ENCODE measurements at places on chromosomes 4 and X. TPM values are rescaled to one million over a fixed set of nuclear protein-coding genes. Genes with fewer than 3 reads are reported as not detected.
A peak's percentile ranks its signal among the peaks of the same experiment; 100 is the strongest.

DNA sequence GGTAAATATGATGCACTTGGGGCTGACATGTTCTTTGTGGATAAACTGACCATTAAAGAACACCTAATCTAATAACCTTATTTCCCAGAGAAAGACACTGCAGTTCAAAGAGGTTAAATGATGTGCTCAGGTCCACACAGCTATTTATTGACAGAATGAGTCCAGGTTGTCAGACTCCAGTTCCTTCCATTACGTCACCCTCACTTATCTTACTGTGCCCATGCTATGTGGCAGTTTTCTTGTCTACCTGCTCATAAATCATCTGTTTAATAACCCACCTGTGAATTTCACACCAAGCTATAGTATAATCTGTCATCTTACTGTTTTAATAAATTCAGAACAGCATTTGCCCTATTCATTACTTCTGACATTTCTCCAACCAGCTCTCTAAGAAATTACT lies 36.7 kb downstream of the QRFPR start:
- DNase-seq: no peak

- DNase-seq: no peak
Measured at GRCh38 chr4:169103966-169104412, 93.9 kb upstream of the CBR4 start.

GRCh38 chrX:48083212-48083611 lies 11.8 kb upstream of the ZNF630 start:
- DNase-seq: no peak

GRCh38 chr4:57077550-57078343 lies 32.4 kb downstream of the IGFBP7 start:
- no peak for DNase-seq

DNA sequence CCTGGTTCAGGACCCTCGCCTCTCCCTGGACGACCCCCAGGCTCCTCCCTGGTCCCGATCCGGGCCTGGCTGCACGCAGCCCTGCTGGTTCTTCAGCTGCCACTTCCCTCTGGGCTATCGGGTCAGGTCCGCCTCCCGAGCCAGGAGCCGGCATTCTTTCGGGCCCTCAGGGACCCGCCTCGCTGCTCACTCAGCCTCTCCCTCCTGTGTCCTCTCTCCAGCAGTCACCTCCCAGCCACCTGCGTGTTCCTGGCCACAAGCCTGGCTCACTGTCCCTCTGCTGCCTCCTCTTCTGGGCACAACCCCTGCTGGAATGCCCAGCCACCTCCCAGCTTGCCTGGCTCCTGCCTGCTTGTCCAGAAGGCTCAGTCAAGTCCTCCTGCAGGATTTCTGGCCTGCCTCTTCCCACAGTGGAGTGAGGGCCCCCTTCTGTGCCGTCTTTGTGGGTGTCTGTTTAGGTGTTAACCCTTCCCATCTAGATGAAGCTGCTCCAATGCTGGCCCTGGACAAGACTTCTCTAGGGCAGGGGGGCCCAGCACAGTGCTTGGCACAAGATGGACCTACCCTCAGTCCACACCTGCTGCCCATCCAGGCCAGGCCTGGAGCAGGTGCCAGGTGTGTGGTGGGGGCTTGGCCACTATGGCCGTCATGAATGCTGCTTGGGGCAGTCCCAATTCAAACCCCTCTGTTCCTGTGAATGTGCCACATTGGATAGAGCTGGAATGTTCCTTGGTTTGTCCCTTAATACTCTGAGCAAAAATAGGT lies 2.2 kb downstream of the WFS1 start:
- DNase-seq: peak; percentile 87

GRCh38 chr4:14415146-14415545 lies 587.1 kb upstream of the CPEB2 start:
- no peak for DNase-seq

GRCh38 chr4:71261001-71261400 lies 77.8 kb upstream of the SLC4A4 start:
- DNase-seq: no peak

GRCh38 chr4:165006456-165006855 lies 25.3 kb upstream of the TRIM60 start:
- DNase-seq: no peak

- DNase-seq: no peak
Measured at GRCh38 chrX:101931136-101931487, 715 bp downstream of the ZMAT1 start.

- no peak for DNase-seq
Measured at GRCh38 chr4:179583221-179583620, 2141.0 kb upstream of the AGA start.

DNA sequence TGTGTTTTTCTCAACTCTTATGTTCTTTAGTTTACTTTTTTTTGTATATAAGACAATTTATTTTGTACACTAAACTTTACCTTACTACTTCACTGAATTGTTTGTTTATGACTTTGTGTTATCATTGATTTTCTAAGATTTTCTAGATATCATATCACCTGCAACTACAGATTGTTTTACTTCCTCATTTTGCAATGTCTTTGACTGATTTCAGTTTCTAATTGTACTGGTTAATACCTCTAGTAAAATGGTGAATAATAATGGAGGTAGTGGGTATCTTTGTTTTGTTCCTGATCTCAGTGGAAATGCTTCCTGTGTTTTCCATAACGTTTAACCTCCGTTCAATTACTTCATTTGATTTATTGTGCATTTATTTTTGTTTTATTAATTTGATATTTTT lies 490.2 kb downstream of the TLL1 start:
- DNase-seq: no peak

- DNase-seq: no peak
Measured at GRCh38 chr4:24836661-24837242, 41.4 kb downstream of the SOD3 start.

DNA sequence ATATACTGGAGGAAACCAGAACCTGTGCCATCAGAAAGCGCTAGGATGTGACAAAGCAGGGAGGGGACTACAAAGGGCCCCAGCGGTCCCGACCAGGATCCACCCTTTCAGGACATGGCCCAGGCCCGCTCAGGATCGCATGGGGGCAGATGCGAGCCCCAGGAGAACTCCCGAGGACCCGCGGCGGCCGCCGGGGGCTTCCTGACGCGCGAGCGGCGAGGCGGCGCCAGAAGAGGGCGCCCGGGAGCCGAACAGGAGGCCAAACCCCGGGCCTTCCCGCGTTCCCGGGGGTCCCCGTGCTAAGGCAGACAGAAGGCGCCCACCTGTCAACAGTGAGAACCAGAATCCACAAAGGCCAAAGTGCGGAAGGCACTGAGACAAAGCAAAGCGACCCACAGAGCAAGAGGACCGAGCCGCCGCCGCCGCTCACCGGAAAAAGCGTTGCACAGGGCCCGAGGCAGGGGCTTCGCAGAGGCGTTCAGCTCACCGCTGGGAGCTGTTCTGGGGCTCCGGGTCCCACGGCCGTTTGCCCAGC lies 7.3 kb upstream of the OPN1LW start:
- peak; percentile 72 for DNase-seq

- DNase-seq: no peak
Measured at GRCh38 chr4:168152837-168153500, 60.6 kb downstream of the ANXA10 start.

GRCh38 chr4:5683566-5683965 lies 24.8 kb downstream of the EVC2 start:
- DNase-seq: no peak

- DNase-seq: no peak
Measured at GRCh38 chr4:41095973-41096372, 118.4 kb downstream of the APBB2 start.

DNA sequence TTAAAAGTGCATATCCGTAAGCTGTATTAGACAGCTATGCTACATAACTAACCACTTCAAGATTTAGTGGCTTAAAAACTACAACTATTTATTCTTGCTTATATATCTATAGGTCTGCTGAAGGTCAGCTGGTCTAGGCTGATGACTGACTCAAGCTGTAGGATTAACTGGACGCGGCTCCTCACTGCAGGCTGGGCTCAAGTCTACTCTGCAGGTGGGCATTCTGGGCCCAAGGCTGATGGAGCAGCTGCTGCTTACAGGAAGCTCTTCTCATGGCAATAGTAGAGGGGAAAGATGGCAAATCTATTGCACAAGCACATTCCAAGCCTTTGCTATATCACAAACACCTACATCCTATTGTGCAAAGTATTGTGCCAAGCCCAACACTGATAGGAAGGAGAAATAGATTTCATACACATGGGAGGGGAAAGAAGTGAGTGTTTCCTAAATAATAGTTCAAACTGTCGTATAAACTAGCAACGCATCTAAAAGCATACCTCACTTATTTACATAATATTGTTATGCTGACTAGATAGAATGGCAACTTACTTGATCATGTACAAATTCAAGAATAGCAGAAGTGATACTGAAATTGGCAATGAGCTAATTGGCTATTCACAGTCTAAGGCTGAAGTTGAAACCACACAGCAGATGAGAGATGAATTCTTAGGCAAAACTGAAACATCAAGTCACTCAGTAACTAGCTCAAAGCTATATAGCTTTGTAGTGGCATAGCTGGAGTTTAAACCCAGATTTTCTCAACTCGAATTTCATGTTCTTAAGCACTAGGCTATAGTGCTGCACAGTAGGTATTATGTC lies 263.8 kb downstream of the NKX6-1 start:
- DNase-seq: no peak

GRCh38 chrX:30713061-30713525 lies 59.9 kb downstream of the GK start:
- peak; percentile 46 for DNase-seq

GPR34 gene
- total RNA-seq: 33.6 TPM

LRP2BP gene
- total RNA-seq: 1.5 TPM

NUDT10 gene
- total RNA-seq: not detected

NPY5R gene
- not detected for total RNA-seq

RAB40A gene
- 0.53 TPM for total RNA-seq

WAS gene
- 40.3 TPM for total RNA-seq
